ENCODE measurements at places on chromosomes 4 and X. TPM values are rescaled to one million over a fixed set of nuclear protein-coding genes. Genes with fewer than 3 reads are reported as not detected.
A peak's percentile ranks its signal among the peaks of the same experiment; 100 is the strongest.

The SYTL5 gene
- total RNA-seq = 0.70 TPM

GRCh38 chr4:176193938-176194337 lies 1.4 kb downstream of the SPATA4 start:
- DNase-seq = no peak

DNA sequence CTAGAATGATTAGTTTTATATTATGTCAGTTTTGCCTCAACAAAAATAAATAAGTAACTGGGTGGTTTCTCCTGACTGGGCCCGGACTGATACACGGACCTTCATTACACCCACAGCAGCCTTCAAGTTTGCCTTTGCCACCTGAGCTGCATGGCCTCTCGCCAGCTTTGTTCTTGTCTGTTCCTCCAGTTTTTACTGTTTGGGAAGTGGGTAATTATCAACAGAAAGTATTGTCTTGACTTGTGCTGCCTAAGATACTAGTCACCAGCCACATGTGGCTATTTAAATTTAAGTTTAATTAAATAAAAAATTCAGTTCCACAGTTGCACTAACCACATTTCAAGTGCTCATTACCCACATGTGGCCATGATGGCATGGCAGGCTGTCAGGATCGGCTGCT lies 74.7 kb upstream of the INTU start:
- DNase-seq = no peak

The GRIA2 gene
- not detected for total RNA-seq

- peak; percentile 5 for DNase-seq
Observed at GRCh38 chr4:138789796-138790195, 225.8 kb upstream of the NOCT start.
